ENCODE measurements at places on chromosomes 1 and 21.

- DNase-seq: no peak
Observed at GRCh38 chr1:223792046-223792445, 53.7 kb downstream of the TP53BP2 start.

GRCh38 chr1:200784576-200784975, 45.9 kb downstream of the CAMSAP2 start:
- no peak for DNase-seq

- DNase-seq: no peak
Observed at GRCh38 chr21:26972192-26972591, 5.3 kb upstream of the ADAMTS5 start.

DNA sequence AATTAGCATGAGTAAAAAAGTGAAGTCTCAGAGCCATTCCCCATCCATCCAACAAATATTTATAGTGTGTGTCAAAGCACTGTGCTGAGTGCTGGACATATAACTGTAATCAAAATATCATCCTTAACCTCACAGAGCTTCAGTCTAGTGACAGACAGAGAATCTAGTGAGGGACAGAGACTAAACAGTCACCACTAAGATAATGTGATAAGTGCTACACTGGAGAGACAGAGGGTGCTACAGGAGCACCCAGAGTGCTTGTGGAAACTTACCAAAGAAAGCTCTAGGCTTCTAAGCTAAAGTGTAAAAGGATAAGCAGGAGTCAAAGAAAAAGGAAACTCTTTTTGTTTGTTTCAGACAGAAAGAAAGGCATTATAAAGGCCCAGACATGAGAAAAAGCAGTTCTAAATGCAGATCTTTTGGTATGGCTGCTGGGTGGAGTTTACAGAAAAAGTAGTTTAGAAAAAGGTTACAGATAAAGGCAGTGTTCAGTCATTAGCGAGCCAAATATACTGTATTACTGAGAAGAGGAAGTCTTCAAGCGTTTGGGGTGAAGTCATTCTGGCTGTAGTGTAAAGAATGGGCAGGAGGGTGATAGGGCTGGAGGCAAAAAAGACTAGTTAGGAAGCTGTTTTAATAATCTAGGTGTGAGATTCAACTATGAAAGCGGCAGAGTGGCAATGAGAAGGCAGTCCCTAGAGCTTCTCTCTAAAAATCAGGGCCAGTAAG, 83.8 kb downstream of the SCMH1 start:
- no peak for DNase-seq

DNA sequence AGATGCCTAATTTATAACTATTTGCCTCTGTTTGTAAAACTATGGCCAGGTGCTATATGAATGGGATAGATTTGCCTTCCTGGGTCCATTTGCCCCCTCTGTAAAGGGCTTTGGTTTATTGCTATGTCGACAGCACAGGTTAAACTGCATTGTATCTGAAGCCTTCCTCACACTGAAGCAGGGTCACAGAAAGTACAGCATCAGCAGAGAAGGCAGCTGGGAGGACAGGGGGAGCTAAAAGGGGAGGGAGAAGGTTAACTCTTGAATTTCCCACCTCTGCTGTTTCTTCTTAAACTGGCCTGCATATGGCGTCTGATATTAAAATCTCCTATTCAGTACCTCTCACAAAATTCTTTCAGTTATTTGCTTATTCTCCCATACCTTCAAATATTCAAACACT, 297.4 kb downstream of the TM2D1 start:
- DNase-seq: no peak

DNA sequence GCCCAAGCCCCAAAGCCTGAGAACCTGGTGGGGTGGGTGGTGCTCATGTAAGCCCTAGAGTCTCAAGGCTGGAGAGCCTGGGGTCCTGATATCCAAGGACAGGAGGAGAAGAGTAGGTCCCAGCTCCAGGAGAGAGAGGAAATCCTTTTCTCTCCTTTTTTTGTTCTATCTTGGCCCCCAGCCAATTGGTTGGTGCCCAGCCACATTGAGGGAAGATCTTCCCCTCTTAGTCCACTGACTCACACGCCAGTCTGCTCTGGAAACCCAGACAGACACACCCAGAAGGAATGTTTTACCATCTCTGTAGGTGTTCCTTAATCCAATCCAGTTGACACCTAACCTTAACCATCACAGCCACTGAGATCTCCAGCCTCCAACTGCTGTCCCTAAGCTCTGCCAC, 16.2 kb upstream of the LIN9 start:
- no peak for DNase-seq
